ENCODE measurements at places on chromosomes 12 and 14.

DNA sequence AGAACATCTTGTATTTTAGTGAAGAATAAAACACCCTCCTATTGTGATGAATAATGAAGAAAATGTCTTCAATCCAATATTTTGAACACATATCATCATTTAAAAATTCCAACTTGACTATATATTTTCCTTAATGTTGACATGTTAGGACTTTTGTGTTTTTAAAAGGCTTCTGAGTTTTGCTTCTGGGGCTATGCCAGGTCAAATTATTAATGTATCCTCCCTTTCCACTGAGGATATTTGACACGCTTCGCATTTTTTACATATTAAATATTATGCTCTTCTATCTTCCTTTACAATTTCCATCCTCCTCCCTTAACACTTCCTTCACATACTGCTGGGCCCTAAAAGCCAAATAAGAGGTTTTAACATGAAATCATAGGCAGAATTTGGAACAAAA lies 20.6 kb downstream of the RERG start:
- DNase-seq: peak; percentile 37

DNA sequence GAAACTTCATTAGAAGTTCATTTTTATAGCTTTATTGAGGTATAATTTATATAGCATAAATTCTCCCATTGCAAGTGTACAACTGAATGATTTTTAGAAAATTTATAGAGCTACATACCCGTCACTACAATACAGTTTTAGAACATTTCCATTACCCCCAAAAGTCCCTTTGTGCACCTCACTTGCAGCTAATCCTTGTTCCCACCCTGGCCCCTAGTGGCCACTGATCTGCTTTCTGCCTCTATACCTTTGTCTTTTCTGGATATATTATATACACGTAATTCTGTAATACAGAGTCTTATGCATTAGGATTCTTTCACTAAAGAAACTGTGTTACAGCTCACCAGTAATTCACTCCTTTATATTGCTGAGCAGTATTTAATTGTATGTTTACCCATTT lies 145.1 kb upstream of the DIO2 start:
- no peak for DNase-seq

- DNase-seq: no peak
Observed at GRCh38 chr12:130815028-130815741, 23.9 kb downstream of the STX2 start.

- no peak for DNase-seq
Observed at GRCh38 chr12:16037533-16037932, 126.4 kb downstream of the DERA start.

GRCh38 chr14:68585690-68586089 lies 207.2 kb downstream of the ZFP36L1 start:
- DNase-seq: no peak

- no peak for DNase-seq
Observed at GRCh38 chr12:131177599-131177998, 223.9 kb downstream of the ADGRD1 start.

DNA sequence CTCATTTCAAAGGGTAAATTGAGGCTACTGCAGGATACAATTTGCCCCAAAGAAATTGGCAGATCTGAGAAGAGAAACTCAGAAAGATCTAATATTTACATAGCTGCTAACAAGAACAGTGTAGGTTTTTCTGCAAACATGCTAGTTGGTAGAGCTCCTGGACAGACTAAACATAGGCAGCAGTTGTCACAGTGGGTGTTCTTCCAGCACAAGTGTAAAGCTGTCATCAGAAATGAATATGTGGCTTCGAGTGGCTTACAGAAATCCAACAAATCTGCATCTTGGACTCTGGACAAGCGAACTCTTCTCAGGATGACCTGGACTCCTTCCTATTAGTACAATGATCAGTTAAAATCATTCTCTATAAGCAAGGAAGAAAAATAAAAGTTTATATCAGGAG lies 5.9 kb downstream of the CBX5 start:
- DNase-seq: peak; percentile 63

DNA sequence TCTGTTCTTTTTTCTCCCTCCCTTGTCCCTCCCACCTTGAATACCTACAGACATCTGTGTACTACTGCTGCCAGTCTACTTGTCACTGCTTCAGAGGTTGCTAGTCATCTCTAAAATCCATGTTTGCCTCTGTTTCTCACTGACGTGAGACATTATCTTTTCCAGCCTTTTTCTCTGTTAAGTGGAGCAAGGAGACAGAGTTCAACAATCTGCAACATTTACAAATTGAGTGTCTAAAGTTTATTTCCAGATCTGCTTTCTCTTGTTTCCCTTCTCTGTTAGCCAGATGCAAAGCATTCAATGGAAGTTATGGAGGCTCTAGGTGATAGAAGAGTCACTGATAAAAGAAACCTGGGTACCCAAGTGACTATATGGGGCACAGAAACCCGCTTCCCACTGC lies 47.5 kb upstream of the CNTN1 start:
- no peak for DNase-seq

DNA sequence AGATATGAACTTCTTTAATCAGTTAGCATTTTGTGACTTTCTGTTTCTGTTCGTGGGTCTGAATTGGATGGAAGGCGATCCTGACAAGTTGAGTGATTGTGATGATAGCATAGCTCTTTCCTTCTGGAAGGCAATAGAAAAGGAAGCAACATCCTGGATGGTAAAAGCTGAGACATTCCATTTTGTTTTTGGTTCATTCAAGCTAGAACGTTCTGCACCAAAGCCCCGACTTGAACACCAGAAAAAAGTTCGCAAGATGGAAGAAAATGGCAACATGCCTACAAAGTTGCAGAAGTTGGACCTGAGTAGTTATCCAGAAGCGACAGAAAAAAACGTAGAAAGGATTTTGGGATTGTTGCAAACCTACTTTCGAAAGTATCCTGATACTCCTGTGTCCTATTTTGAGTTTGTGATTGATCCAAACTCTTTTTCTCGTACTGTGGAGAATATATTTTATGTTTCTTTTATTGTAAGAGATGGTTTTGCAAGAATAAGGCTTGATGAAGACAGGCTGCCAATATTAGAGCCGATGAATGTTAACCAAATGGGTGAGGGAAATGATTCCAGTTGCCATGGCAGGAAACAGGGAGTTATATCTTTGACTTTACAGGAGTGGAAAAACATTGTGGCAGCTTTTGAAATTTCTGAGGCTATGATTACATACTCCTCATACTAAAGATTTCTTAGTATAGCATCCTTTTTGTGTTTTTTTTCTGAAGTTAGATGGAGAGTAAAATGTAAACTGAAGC lies 896 bp downstream of the EID3 start:
- no peak for DNase-seq

DNA sequence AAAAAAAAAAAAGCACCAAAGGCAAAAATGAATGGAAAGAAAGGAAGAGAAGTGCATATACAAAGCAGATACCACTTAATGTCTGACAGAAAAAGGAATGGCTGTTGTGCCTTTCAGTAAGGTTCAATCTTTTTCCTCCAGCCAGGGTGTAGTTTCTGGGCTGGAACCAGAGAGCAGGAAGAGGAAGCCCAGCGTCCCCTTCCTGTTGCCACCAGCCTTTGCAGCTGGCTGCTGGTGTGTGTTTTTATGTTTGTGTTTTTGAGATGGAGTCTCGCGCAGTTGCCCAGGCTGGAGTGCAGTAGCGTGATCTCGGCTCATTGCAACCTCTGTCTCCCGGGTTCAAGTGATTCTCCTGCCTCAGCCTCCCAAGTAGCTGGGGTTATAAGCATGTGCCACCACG lies 64.6 kb upstream of the LTA4H start:
- no peak for DNase-seq

GRCh38 chr12:95802482-95803270 lies 12.1 kb upstream of the NTN4 start:
- no peak for DNase-seq

DNA sequence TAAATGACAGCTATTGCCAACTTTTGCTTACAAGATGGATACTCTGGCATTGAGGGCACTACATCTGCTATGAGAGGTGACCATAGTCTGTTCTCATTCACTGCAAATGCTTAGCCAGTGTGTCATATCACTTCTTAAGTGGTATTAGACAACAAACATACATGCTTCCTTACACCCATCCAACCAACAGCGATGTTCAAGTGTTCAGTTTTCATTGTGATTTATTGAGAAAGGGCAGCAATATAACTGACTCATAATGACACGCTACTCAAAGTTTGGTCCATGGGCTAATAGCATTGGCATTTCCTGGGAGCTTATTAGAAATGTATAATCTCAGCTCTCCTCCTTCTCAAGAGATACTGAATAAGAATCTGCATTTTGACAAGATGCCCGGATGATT lies 181.7 kb downstream of the NPAS3 start:
- DNase-seq: no peak

DNA sequence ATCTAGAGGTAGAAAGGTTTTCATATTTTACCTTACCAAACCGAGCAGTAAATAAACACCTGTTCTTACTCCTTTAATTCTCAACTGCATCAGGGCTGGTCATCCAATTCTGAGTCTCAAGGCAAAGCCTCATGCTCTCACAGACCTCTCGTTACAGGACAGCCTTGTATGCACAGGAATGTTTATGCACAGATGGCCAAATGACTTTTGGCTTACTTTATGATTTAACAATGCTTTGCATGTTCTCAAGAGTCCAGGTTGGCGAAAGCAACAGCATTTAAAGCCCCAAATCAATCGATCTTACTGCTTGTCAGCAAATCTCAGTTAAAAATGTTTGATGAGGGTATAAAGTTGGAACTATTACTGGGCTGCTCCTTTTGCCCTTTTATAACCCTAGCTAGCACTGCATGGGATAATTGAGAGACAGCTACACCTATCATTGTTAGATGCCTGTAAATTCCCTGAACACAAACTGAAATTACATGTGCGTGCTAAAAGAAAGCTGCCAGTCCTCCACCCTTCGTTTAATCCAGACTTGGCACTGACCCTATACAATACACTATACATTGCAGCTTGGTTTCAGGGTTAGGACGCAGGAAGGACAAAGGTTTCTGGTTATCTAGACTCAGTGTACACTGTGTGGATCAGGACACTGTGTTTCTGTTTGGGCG lies 63.6 kb downstream of the TMCC3 start:
- DNase-seq: no peak

DNA sequence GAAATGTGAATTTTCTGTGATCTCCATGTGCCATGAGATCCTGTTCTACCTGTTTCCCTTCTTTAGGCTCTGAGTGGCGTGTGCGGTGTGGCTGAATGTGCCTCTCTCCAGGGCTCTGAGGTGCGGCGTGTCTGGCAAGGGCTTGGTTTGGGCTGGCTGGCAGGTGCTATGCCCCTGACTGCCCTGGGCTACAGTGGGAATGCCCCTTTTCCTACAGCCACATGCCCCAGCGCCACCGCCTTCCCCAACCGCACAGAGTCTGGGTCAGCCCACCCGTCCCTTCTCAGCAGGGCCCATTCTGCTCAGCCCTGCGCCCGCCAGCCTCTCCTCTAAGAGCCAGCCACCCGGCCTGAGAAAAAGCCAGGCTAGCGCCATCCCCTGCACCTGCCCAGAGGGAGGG lies 24.7 kb downstream of the BTBD6 start:
- no peak for DNase-seq

GRCh38 chr12:103833095-103833775 lies 7.8 kb downstream of the NT5DC3 start:
- DNase-seq: no peak

DNA sequence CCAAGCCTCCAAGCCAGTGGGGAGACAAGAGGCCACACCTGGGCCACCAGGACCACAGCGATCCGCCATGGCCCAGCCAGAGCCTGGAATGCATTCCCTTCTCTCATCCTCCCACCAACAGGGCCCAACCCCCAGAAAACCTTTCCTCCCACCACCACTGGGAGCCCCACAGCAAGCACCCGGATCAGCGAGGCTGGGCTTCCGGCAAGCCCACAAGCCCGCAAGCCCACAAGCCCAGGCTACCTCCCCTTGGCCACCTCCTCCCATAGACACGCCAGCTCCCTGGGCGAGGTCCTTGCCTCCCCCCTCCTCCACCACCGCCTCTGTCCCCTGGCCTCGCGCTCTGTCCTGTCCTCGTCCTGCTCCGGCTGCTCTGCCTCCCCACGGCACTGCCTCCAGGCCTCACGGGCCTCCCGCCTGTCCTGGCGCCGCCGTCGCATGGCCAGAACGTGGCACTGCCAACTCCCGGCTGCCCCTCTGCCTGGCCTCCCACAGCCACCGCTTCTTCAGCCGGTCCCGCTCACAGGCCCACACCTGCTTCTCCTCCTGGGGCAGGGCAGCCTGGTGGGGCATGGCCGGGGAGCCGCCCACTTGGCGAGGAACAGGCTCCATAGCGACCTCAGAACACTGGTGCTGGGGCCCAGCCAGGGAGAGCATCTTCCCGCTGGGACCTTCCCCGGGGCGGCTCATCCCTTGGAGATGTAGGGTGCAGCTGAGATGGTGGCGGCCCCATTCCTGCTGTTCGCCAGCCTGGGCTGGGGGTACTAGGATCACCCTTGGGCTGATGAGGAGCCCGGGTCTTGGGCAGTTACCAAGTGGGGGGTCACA lies 5.6 kb downstream of the CDK2AP1 start:
- no peak for DNase-seq

DNA sequence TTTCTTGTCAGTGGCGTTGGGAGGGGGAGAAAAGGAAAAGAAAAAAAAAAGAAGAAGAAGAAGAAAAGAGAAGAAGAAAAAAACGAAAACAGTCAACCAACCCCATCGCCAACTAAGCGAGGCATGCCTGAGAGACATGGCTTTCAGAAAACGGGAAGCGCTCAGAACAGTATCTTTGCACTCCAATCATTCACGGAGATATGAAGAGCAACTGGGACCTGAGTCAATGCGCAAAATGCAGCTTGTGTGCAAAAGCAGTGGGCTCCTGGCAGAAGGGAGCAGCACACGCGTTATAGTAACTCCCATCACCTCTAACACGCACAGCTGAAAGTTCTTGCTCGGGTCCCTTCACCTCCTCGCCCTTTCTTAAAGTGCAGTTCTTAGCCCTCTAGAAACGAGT lies 1.9 kb downstream of the ASCL1 start:
- no peak for DNase-seq

- no peak for DNase-seq
Observed at GRCh38 chr12:2794191-2794735, 507 bp upstream of the FKBP4 start.

- no peak for DNase-seq
Observed at GRCh38 chr14:21185491-21185890, 29.6 kb upstream of the OR5AU1 start.

GRCh38 chr12:15720295-15720694 lies 68.9 kb downstream of the EPS8 start:
- no peak for DNase-seq

DNA sequence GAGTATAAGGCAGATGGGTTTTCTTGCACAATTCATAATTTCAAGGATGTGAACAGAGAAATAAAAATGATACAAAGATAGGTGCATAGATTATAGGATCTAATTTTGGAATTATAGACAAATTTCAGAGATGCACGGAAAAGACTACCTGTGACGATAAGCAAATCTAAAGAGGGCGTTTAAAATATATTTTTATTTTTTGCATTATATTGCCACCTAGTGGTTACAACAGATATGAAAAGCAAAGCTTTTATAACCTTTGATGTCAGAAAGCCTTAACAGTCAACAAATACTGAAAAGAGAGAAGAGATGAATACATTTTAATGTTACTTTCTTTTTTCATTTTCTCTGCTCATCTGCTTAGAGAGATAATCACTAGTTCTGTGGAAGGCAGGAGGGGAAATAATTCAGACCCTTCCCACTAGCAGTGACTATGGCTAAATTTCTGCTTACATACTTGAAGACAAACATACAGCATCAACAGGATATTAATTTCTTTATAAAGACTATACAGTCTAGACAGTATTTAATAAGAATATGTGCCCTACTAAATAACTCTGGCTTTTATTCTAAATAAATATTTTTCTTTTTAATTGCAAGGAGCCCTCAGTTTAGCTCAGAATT lies 46.3 kb downstream of the NTS start:
- peak; percentile 27 for DNase-seq

Measured in NCI-H446 (cell line).